Activated T-helper 17 cell treated with anti-CD3 and anti-CD28 coated beads, Interleukin-2, amount 50 U/mL, for 72 hours (primary cell): ENCODE measurements at places on chromosomes 4 and X.

GRCh38 chr4:1053080-1053661 is 41.7 kb downstream of the FGFRL1 start:
- ATAC-seq: no peak

GRCh38 chr4:142339053-142339452 is 507.0 kb downstream of the INPP4B start:
- ATAC-seq: no peak

GRCh38 chrX:10769696-10770619 is 149.6 kb upstream of the MID1 start:
- no peak for ATAC-seq

DNA sequence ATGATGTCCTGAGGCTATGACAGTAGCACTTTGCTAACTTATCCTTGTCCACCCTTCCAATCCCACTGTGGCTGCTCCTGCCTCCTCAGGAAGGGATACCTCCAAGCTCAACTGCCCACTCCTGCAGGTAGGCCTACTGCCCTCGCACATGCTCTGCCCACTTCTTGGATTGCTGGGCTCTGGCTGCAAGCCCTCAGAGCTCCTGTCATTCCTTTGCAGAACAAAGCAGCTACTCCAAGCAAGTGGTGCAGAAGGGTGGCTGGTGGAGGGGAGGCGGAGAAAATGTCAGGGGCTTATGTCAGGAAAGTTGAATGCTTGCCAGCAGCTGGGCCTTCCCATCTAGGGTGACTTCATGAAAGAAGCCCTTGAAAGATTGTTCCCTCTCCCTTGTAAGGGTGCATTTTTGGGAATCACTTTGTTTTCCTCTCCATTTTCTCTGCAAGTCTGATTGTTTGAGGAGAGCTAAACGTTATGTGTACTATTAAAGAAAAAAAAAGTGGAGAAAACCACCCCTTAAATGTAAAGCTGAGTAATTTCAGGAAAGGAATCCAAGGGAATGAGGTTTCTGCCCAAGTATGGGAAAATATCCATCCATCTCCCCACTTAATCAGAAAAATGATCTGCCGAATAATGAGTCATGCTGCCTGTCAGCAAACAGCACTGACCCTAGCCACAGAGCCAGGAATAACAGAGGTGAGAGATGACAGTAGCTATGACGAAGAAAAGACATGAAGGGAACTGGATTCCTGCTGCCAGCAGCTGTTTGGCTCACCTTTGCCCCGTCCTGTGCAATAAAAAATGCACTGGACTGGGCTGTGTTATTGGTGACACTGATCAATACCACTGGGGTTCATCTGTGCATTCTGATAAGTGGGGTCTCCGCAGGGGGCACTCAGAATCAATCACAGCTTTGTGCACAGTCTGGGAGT is 102.0 kb downstream of the RTL5 start:
- ATAC-seq: no peak

- ATAC-seq: no peak
These were observed 33.0 kb downstream of the ADH6 start for GRCh38 chr4:99186029-99186428.

DNA sequence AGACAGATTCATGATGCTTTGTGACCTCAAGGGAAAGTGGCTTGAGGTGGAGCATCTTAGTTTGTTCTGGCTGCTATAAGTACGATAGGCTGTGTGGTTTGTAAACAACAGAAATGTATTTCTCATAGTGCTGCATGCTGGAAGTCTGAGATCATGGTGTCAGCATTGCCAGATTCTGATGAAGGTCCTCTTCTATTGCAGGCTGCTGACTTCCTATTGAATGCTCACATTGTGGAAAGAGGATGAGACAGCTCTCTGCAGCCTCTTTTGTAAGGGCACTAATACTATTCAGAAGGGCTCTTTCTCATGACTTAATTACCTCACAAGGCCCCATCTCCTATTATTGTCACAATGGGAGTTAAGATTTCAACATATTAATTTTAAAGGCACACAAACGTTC is 1674.0 kb upstream of the PCDH7 start:
- ATAC-seq: no peak

- ATAC-seq: no peak
These were observed 45.5 kb downstream of the TMEM144 start for GRCh38 chr4:158255727-158256324.

DNA sequence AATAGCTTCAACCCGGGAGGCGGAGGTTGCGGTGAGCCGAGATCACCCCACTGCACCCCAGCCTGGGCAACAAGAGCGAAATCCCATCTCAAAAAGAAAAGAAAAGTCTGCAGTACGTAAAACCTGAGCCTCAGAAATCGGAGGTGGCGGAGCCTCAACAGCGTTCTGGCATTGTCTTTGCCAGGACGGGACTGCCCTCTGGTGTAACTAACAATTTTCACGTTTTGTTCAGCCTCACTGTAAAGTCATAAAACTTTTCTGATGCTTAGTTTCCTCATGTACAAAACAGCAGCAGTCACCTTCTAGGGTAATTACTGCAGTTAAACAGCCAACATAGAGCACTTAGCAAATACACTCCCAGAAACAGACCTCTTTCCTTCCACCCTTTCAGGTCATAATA is 121.7 kb downstream of the RBM47 start:
- ATAC-seq: no peak

- ATAC-seq: peak; percentile 50
These were observed 107.2 kb downstream of the ANAPC4 start for GRCh38 chr4:25484243-25484721.

DNA sequence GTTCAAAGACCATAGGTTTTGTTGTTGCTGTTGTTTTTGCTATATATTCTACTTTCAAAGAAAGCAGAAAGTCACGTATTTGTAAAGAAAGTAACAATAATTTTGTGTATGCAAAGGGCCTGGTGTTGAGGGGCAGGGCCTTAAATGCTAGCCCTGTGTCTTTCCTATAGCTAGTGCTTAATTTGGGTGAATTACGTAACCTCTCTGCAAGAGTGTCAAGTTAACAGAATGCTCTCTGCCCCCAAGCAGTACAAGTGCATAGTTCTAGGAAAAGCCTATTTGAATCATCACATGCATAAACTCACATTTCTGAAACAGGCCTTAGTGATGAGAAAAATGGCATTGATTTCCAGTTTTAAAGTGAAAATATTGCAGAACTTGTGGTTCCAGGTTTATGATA is 663.6 kb downstream of the STIM2 start:
- no peak for ATAC-seq

GRCh38 chr4:123583043-123583442 is 186.4 kb downstream of the SPRY1 start:
- ATAC-seq: no peak

- no peak for ATAC-seq
These were observed 83.9 kb upstream of the CPEB2 start for GRCh38 chr4:14918336-14918735.
